ENCODE measurements at places on chromosomes 11 and 22. TPM values are rescaled to one million over a fixed set of nuclear protein-coding genes. Genes with fewer than 3 reads are reported as not detected.

Gene OR2D2
- total RNA-seq: not detected

GRCh38 chr11:124872741-124873140, 7.5 kb downstream of the ROBO3 start:
- no peak for DNase-seq

Gene KRTAP5-9
- not detected for total RNA-seq

DNA sequence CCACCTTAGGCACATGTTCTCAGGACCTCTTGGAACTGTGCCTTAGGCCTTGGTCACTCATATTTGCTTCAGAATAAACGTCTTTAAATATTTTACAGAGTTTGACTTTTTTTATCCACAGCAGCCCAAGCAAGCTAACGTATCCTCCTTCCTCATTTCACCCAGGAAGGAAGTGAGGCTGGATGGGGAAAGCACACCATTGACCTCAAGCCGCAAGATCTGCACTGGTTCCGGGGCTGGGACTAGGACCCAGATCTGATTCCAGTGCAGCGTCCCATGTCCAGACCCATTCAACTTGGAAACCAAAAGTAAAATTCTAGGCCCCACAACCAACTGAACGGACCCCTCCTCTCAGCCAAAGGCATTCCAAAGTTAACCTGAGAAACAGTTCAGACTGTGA, 2.4 kb upstream of the LGALS12 start:
- DNase-seq: no peak

Gene HEPHL1
- 0.06 TPM for total RNA-seq

Gene KIAA1671
- total RNA-seq: 12.8 TPM

DNA sequence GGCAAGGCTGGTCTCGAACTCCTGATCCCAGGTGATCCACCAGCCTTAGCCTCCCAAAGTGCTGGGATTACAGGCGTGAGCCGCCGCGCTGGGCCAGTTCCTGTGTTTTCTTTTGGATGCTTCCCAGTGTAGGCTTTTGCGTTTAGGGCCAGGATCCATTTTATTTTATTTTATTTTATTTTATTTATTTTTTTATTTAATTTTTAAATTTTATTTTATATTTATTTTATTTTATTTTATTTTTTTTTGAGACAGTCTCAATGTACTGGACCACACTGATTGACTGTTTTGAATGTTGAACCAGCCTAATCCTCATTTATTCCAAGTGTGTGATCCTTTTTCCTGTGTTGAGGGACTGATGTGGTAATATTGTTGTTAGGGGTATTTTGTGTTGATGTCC, 8.4 kb downstream of the EPS8L2 start:
- no peak for DNase-seq

Gene MS4A4E
- total RNA-seq: not detected

- no peak for DNase-seq
Measured at GRCh38 chr22:34880662-34881061, 185.3 kb upstream of the ISX start.

- DNase-seq: no peak
Measured at GRCh38 chr22:37619991-37620390, 11.4 kb downstream of the GGA1 start.

Gene MPEG1
- not detected for total RNA-seq

DNA sequence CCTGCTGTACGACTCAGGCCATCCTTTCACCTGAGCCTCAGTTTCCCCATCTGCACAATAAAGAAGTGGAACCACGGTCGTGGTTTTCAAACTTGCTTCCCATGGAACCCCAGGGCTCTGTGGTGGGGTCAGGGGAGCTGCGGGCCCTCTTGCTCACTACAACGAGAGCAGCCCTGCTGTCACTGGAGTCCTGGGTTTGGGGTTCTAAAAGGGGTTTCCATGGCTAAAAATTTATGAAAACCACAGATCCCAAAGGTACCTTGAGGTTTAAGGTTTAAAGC, 45.4 kb upstream of the CARS1 start:
- DNase-seq: no peak

Gene YPEL4
- 0.84 TPM for total RNA-seq

GRCh38 chr11:61147271-61147670, 14.0 kb downstream of the VPS37C start:
- no peak for DNase-seq

Gene NOX4
- total RNA-seq: 16.6 TPM

DNA sequence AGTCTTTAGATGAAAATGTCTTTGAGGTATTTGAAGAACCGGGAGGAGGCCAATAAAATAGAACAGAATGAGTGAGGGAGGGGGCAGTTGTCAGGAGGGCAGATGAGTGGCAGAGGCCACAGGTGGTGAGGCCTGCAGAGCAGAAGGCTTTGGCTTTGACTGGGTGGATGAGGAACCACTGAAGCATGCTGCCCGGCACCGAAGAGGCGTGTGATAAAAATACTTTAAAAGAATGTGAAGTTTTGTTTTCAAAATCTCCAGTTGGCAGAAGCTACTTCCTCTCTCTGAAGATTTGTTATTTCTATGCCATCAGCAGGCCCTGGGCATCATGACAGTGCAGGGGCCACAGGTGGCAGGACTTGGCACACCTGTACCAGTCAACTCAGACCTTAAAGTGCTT, 6.3 kb downstream of the MS4A12 start:
- DNase-seq: peak; percentile 7

- DNase-seq: peak; percentile 26
Measured at GRCh38 chr11:11265994-11266606, 87.0 kb downstream of the CSNK2A3 start.

- DNase-seq: no peak
Measured at GRCh38 chr22:20214853-20215252, 53.3 kb downstream of the RTN4R start.

Gene PKNOX2
- not detected for total RNA-seq

DNA sequence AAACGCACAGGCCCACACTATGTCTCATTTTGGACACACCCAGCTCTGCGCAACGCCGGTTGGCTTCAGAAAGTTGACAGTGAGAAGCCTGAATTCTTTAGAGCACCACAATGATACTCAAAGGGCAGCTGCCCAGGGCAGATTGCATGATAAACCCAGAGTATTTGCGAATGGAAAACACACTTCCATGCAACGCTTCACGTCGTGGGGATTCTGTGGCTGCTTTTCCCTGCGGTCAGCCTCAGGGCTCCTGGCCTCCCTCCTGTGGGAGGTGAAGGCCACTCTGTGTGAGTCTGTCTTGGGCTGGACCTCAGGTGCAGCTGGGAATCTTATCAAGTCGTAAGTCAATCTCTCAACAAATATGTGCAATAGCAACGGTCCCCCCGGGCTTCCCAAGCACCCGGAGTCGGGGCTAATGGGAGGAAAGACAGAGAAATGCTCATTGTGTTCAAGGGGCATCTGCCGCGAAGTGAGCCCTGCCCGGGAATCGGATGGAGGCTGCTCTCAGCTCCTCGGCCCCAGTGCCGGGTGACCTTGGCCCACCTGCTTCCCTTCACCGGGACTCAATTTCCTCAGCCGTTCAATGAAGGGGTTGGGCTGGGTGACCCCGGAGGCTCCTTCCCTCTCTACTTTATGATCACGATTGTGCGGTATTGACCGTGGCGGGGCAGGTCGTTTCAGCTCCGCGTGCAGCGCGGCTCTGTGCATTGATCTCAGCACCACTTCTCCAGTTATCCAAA, 623.6 kb downstream of the BRD1 start:
- DNase-seq: no peak

- peak; percentile 74 for DNase-seq
Measured at GRCh38 chr22:39954584-39955055, 5.6 kb upstream of the TMA7B start.

GRCh38 chr22:40782521-40782920, 36.6 kb downstream of the SLC25A17 start:
- DNase-seq: no peak

GRCh38 chr22:50733521-50734342, 4.3 kb upstream of the ACR start:
- DNase-seq: peak; percentile 11

DNA sequence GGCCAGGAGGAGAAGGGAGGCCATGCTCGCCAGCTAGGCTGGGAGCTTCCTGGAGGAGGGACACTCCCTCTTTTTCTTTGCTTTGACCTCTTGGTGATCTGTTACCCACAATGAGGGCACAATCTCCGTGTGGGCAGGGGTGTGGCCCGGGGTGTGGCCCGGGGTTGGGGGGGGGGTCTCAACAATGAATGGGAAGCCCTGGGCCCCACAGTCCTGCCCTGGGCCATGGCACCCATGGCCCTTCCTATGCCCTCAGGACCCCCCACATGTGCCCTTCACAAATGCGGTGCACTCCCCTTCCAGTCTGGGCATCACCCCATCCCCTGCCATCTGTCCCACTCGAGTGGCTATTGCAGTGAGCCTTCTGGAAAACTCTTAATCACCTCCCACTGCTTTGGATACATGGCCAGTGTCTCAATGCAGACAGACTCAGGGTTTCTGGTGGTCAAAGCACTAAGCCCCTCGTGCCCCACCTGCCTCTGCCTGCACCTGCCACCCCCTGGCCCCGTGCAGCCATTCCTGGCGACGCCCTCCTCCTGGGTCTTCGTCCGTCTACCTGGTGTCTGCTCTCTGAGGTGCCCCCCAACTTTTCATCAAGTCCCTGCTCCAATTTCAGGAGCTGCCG, 611.3 kb downstream of the TBC1D22A start:
- no peak for DNase-seq

DNA sequence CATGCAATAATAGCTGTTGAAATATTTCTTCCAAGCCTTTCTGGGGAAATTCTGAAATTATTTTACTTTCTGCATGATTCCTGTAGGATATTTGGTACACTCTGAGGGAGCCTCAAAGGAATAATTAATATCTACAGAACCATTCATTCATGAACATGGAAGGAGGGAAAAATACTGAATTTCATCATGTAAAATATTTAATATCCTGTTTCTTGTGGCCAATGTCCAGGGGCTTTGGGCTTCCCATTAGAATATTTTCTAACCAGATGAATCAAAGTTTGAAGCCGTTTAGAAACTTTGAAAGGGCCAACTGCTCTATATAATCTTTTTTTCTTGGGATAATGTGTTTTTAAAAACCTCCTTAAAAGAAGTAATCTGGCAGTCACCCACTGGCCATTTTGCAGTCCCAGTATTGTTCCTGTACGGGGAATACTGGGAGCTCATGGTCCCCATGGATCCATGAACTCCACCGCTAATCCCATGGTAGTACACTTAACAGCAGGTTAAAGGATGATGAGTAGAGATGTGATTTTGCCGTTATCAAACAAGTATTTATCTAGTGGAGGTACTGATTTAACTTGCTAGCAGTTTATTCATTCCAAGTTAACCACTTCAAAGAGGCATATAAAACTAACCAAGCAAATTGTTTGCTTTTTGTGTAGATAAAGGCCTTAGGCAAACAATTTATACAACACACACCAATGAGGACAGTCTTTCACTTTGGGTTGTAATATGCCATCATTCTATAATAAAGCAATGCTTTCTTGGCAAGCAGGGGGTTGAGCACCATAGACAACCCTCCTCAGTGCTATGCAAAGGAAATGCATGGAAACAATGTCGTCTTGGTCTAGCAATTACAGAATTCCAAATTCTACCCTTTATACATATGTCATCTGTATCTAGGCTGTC, 34.5 kb upstream of the BLID start:
- no peak for DNase-seq

GRCh38 chr22:46149512-46150033, 753 bp upstream of the PPARA start:
- DNase-seq: no peak

Gene F2
- not detected for total RNA-seq

- DNase-seq: no peak
Measured at GRCh38 chr11:106415510-106415909, 338.0 kb downstream of the AASDHPPT start.

DNA sequence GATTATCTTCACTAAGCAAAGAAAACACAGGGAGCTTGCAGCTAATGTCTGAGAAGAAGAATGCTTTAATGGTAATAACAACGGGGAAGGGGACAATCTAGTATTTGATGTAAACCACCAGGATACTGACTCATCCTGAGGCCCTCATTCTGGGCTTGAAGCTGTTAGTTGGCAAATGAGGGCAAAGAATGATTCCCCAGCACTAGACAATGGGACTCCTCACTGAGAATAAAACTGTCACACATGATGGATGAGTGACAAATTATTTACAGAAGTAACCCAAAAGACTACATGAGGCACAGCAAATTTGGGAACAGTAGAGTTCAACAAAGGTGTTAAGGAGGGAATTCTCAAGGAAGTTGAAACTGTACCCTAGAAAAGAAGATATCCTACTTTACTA, 76.3 kb downstream of the FAM168A start:
- peak; percentile 81 for DNase-seq

Measured in HT1080 (cell line).